ENCODE measurements at places on chromosomes 13 and 19. TPM values are rescaled to one million over a fixed set of nuclear protein-coding genes. Genes with fewer than 3 reads are reported as not detected.

ZNF814 gene
- 0.71 TPM for total RNA-seq

ZNF224 gene
- total RNA-seq, result 3.2 TPM

B3GNT8 gene
- 2.5 TPM for total RNA-seq

SLC25A30 gene
- 3.0 TPM for total RNA-seq

TEX101 gene
- total RNA-seq, result not detected

ZNF878 gene
- total RNA-seq, result not detected

SULT2A1 gene
- total RNA-seq, result not detected

RAP2A gene
- 18.8 TPM for total RNA-seq

HPN gene
- not detected for total RNA-seq

ETV2 gene
- total RNA-seq, result not detected

DHDH gene
- total RNA-seq, result not detected

PNMA8B gene
- 0.35 TPM for total RNA-seq

EFNA2 gene
- not detected for total RNA-seq

TEX29 gene
- not detected for total RNA-seq

GPR18 gene
- total RNA-seq, result not detected

BEST2 gene
- not detected for total RNA-seq

OR10H1 gene
- total RNA-seq, result not detected

TEX30 gene
- 12.7 TPM for total RNA-seq

CYTH2 gene
- total RNA-seq, result 22.7 TPM

ADM5 gene
- 2.3 TPM for total RNA-seq

CERS1 gene
- 0.58 TPM for total RNA-seq

ELANE gene
- not detected for total RNA-seq

MTRF1 gene
- total RNA-seq, result 9.4 TPM

FGF22 gene
- total RNA-seq, result not detected

KLK2 gene
- not detected for total RNA-seq

ZNF324 gene
- total RNA-seq, result 9.0 TPM

FCGBP gene
- total RNA-seq, result not detected

KASH5 gene
- total RNA-seq, result not detected

RBM26 gene
- 16.7 TPM for total RNA-seq

SLC25A23 gene
- total RNA-seq, result 13.1 TPM

All from myometrial cell (primary cell).